ENCODE measurements at places on chromosomes 5 and 9.

DNA sequence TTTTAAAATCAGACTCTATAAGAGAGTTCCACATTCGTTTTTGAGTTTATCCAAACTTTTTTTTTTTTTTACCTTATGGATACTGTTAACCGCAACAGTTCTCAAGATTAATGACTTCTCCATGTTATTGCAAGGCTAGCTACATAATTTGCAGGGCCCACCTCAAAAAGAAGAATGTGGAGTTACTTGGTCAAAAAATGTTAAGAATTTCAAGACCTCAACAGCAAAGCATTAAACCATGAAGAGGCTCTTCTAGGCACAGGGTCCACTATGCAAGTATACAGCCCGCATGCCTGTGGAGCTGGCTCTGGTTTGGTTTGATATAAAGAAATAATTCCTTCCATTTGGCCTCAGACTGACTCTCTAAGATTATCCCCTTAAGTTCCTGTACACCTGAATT, 133.3 kb upstream of the TLX3 start:
- no peak overlapping the region for H3K27ac ChIP-seq
- H3K27me3 ChIP-seq, result peaks cover 10% of the 10 kb centered on the region
- no peak overlapping the region for H3K4me3 ChIP-seq
- no peaks in the 10 kb centered on the region for H3K4me1 ChIP-seq

DNA sequence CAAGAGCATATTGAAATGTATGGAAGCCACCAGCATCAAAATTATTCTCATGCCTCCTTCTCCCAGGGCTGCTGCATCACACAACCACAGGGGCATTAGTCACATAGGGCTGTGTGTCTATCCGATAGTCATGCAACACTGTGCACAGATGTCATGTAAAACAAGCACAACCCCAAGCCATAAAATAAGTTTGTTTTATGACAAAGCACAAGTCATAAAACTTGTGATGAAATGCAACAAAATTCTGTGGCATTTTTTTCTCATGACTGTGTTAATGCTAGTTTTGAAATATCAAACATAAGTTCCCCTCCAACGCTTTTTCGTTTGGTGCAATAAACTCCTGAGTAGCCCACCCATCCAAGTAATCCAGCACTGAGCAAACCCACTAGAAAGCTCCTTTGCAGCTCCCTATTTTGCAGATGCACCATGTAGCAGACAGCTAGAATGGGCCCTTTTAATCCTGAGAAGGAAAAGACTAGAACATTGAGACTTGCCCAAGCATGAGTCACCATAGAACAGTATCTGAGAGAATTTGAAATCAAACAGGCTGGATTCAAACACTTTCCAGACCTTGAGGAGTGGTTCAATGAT, 93.3 kb upstream of the ZNF366 start:
- no peak overlapping the region for H3K27ac ChIP-seq
- H3K4me1 ChIP-seq, result peaks cover 4% of the 10 kb centered on the region
- no peak overlapping the region for H3K4me3 ChIP-seq
- no peaks in the 10 kb centered on the region for H3K27me3 ChIP-seq
- no peak for DNase-seq

DNA sequence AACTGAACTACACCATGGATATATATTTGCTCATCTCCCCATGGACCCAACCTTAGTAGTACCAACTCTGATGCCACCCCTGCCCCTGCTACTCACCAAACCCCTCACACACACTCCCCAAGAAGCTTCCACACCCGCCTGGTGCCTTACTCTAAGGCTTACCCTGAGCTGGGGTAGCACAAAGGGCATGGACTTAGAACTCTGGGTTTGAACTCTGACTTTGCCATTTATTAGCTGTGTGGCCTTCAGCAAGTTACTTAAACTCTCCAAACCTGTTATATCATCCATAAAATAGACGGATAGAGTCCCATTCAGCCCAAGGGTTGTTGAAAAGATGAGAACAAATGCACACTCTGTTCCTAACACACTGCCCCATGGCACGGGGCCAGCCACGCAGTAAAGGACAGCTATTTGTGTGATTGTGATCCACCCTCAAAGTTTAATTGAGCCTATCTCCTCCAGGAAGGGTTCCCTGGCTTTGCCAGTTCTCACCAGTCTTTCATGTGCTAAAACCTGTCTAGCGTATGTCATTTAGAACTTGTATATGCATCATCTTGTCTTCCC, 111.0 kb downstream of the KLHL3 start:
- no peaks in the 10 kb centered on the region for H3K27me3 ChIP-seq
- no peak overlapping the region for H3K4me3 ChIP-seq
- peaks cover 3% of the 10 kb centered on the region for H3K36me3 ChIP-seq
- no peak for DNase-seq
- no peak overlapping the region for H3K27ac ChIP-seq
- no peaks in the 10 kb centered on the region for H3K4me1 ChIP-seq

- no peaks in the 10 kb centered on the region for H3K4me1 ChIP-seq
- no peaks in the 10 kb centered on the region for H3K27me3 ChIP-seq
- H3K27ac ChIP-seq, result no peak overlapping the region
- DNase-seq, result no peak
- H3K4me3 ChIP-seq, result no peak overlapping the region
- H3K36me3 ChIP-seq, result peaks cover 8% of the 10 kb centered on the region
These were observed 12.2 kb downstream of the INVS start for GRCh38 chr9:100111235-100111634.

- no peak for DNase-seq
- H3K4me3 ChIP-seq, result no peak overlapping the region
- no peak overlapping the region for H3K27ac ChIP-seq
- H3K27me3 ChIP-seq, result no peaks in the 10 kb centered on the region
- no peaks in the 10 kb centered on the region for H3K4me1 ChIP-seq
- H3K36me3 ChIP-seq, result peaks cover 4% of the 10 kb centered on the region
These were observed 7.6 kb downstream of the HDHD3 start for GRCh38 chr9:113368982-113369854.

DNA sequence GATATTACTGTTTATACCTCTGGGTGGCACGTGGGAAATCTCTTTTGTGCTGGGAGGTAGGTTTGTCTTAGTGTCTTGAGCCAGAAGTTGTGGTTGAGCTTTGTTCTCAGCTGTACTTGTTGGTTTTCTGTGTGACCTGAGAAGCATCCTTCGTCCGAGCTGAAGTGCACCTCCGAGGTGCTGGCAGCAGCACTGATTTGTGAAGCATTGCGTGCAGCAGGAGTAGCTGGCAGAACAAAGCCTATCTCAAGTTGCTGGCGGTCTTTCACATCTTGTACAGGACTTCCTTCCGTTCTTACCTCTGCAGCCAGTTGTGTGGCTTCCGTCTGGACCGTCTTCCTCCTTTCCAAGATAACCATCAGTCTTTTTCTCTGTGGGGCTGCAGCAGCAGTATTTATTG, 4.3 kb downstream of the PRRC2B start:
- H3K4me1 ChIP-seq, result peaks cover 73% of the 10 kb centered on the region
- peak overlapping the region; percentile 95 for H3K27ac ChIP-seq
- peak; percentile 86 for DNase-seq
- H3K4me3 ChIP-seq, result peak overlapping the region; percentile 92
- H3K27me3 ChIP-seq, result no peaks in the 10 kb centered on the region

DNA sequence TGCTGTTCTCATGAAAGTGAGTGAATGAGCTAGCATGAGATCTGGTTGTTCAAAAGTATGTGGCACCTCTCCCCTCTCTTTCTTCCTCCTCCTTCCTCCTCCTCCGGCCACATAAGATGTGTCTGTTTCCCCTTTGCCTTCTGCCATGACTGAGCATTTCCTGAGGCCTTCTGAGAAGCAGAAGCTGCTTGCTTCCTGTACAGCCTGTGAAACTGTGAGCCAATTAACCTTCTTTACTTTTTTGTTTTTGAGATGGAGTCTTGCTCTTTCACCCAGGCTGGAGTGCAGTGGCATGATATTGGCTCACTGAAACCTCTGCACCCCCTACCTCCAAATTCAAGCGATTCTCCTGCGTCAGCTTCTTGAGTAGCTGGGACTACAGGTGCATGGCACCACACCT, 6.1 kb downstream of the S100Z start:
- peak overlapping the region; percentile 37 for H3K4me3 ChIP-seq
- peak overlapping the region; percentile 90 for H3K27ac ChIP-seq
- no peaks in the 10 kb centered on the region for H3K27me3 ChIP-seq
- peaks cover 53% of the 10 kb centered on the region for H3K4me1 ChIP-seq
- peaks cover 33% of the 10 kb centered on the region for H3K36me3 ChIP-seq

DNA sequence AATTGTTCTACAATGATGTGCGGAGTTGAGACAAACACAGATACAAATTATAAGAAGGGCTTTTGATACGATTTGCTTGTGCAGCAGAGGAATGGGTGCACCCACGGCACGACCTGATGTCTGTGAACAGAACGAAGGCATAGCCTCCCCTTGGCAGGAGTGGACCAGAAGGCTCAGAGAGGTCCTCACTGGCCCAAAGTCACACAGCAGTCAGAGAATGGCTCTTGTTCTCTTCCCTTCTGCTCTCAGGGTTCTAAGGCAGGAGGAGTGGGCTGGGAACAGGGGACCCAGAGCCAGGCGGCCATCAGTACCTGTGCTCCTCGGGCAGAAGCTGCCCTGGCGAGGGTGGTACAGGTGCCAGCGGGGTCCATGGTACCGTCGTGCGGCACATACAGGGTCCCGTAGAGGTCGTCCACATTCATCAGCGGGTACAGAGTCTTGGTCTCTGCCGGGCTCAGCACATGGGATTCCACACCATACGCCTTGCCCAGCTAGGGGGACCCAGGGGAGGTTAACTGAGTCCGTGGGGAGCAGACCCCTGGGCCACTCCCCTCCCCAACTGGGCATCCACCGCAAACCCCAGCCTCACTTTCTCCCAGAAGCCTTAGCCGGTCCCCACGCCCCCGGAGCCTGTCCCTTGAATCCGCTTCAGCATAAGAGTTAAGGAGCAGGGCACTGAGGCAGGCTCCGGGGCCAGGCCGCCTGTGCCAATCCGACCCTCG, 7.0 kb downstream of the SARDH start:
- H3K36me3 ChIP-seq, result no peaks in the 10 kb centered on the region
- no peaks in the 10 kb centered on the region for H3K27me3 ChIP-seq
- no peak for DNase-seq
- no peak overlapping the region for H3K4me3 ChIP-seq

GRCh38 chr9:125261501-125262293, at the start of gene GAPVD1:
Gene GAPVD1, plus strand, starts transcription at chr9:125261826. Its CDS starts 37,096 bp downstream, at chr9:125298922.
- peak within 1 kb of the TSS; percentile 98 for H3K4me3 ChIP-seq
- H3K36me3 ChIP-seq, result peaks cover 20% of the 10 kb centered on the region
- peak; percentile 88 for DNase-seq
- peaks cover 2% of the 10 kb centered on the region for H3K27me3 ChIP-seq
- H3K4me1 ChIP-seq, result peaks cover 38% of the 10 kb centered on the region

- H3K4me1 ChIP-seq, result no peaks in the 10 kb centered on the region
- DNase-seq, result no peak
- no peaks in the 10 kb centered on the region for H3K27me3 ChIP-seq
- no peak overlapping the region for H3K27ac ChIP-seq
- no peaks in the 10 kb centered on the region for H3K36me3 ChIP-seq
These were observed 35.0 kb downstream of the RASGEF1C start for GRCh38 chr5:180173875-180174586.

GRCh38 chr5:67493676-67494075, 297.1 kb upstream of the CD180 start:
- no peaks in the 10 kb centered on the region for H3K27me3 ChIP-seq
- H3K27ac ChIP-seq, result no peak overlapping the region
- DNase-seq, result peak; percentile 16
- no peaks in the 10 kb centered on the region for H3K36me3 ChIP-seq
- no peaks in the 10 kb centered on the region for H3K4me1 ChIP-seq

- H3K4me3 ChIP-seq, result no peak overlapping the region
- DNase-seq, result no peak
- H3K27ac ChIP-seq, result no peak overlapping the region
- no peaks in the 10 kb centered on the region for H3K36me3 ChIP-seq
- H3K27me3 ChIP-seq, result peaks cover 4% of the 10 kb centered on the region
These were observed 38.9 kb downstream of the DAB2IP start for GRCh38 chr9:121690316-121690715.

DNA sequence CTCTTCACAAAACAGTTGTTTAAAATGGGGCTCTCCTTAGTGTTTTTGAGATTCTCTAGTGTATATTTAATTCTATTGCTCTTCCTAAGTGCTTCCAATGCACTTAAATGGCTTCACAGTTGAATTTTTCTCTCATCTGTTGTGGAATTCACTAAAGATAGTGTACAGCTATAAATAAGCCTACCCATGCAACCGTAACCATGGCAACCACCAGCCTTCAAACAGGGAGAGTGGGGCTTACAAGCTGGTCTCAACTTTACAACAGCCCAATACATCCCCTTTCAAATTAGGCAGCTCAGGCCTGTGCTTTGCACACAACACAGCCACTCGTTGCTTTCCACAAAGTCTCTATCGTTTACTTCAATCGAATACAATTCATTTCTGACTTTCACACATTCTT, 144.0 kb upstream of the PLPPR1 start:
- no peaks in the 10 kb centered on the region for H3K4me1 ChIP-seq
- no peaks in the 10 kb centered on the region for H3K27me3 ChIP-seq
- H3K27ac ChIP-seq, result no peak overlapping the region
- H3K36me3 ChIP-seq, result no peaks in the 10 kb centered on the region
- H3K4me3 ChIP-seq, result no peak overlapping the region

- no peak for DNase-seq
- no peaks in the 10 kb centered on the region for H3K27me3 ChIP-seq
- H3K27ac ChIP-seq, result no peak overlapping the region
- no peaks in the 10 kb centered on the region for H3K36me3 ChIP-seq
These were observed 34.8 kb upstream of the CDH6 start for GRCh38 chr5:31158686-31159085.

- H3K4me3 ChIP-seq, result no peak overlapping the region
- H3K4me1 ChIP-seq, result no peaks in the 10 kb centered on the region
- no peaks in the 10 kb centered on the region for H3K27me3 ChIP-seq
- H3K36me3 ChIP-seq, result no peaks in the 10 kb centered on the region
- no peak overlapping the region for H3K27ac ChIP-seq
These were observed 20.9 kb upstream of the PRUNE2 start for GRCh38 chr9:76926846-76927245.

- H3K27ac ChIP-seq, result no peak overlapping the region
- no peak overlapping the region for H3K4me3 ChIP-seq
- peaks cover 3% of the 10 kb centered on the region for H3K27me3 ChIP-seq
- H3K36me3 ChIP-seq, result peaks cover 15% of the 10 kb centered on the region
- H3K4me1 ChIP-seq, result peaks cover 11% of the 10 kb centered on the region
These were observed 25.0 kb downstream of the CCDC152 start for GRCh38 chr5:42781584-42781983.

DNA sequence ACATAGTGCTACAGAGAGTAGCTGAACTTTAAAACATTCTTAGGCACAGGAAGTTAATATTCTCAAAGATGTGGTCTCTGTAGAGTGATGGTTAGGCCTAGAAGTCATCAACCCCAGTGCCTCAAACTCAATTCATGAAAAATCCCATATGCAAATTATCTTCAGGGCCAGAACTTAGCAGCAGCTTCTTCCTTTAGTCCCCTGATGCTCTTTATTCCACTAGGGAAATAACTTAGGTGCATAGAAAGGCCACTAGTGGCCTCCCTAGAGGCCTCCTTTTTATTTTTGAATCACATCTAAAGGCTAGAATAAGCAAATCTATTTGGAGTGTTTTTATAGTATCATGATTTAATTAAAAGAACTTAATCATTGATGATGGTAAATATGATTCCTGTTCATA, 88.3 kb downstream of the GIN1 start:
- no peaks in the 10 kb centered on the region for H3K4me1 ChIP-seq
- no peaks in the 10 kb centered on the region for H3K27me3 ChIP-seq
- H3K4me3 ChIP-seq, result no peak overlapping the region
- H3K36me3 ChIP-seq, result no peaks in the 10 kb centered on the region
- DNase-seq, result no peak

Measured in activated CD4-positive, alpha-beta T cell treated with anti-CD3 and anti-CD28 coated beads, Interleukin-2, amount 10 ng/mL, durations not matched to agents 7 days and 5 days (primary cell).